Fibroblast of pulmonary artery (primary cell): ENCODE measurements at places on chromosomes 13 and 19.

GRCh38 chr19:20077791-20078463 is at the start of gene ZNF90:
Gene ZNF90 (plus strand): TSS chr19:20078000. CDS start chr19:20078133, 133 bp downstream.
- DNase-seq, result peak; percentile 97

DNA sequence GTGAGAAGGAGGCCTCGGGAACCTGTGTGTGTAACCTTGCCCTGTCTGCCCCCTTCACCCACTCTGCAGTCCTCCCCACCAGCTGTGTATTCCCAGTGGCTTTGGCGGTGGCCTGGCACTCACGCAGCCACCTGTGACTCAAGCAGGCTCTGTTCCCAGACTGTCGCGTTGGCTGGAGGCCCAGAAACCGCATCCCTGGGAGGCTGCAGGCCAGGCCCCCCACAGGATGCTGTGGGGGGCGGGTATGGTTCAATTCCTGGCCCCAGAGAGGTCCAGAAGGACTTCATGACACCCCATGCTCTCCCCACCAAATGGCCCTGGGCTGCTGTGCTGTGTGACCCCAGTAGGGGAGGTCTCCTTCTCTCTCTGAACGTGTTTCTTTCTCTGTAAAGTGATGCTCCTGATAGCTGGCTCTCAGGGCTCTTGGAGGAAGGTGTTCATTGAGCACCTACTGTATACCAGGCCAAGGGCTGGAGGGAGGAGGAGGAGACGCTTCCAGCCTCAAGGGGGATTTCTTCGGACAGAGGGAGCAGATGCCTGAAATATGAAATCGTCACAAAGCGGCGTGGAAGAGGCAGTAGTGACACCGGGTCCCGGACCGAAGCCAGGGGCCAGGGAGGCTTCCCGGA is 1.9 kb upstream of the LINGO3 start:
- peak; percentile 20 for DNase-seq

GRCh38 chr19:58559275-58560006 is 1.0 kb upstream of the UBE2M start:
- peak; percentile 92 for DNase-seq

GRCh38 chr19:5017235-5017634 is 48.3 kb downstream of the KDM4B start:
- no peak for DNase-seq

- DNase-seq, result no peak
Measured at GRCh38 chr19:38920602-38921419, 8.8 kb upstream of the CCER2 start.
